ENCODE measurements at places on chromosomes 4 and X.
A peak's percentile ranks its signal among the peaks of the same experiment; 100 is the strongest.

DNA sequence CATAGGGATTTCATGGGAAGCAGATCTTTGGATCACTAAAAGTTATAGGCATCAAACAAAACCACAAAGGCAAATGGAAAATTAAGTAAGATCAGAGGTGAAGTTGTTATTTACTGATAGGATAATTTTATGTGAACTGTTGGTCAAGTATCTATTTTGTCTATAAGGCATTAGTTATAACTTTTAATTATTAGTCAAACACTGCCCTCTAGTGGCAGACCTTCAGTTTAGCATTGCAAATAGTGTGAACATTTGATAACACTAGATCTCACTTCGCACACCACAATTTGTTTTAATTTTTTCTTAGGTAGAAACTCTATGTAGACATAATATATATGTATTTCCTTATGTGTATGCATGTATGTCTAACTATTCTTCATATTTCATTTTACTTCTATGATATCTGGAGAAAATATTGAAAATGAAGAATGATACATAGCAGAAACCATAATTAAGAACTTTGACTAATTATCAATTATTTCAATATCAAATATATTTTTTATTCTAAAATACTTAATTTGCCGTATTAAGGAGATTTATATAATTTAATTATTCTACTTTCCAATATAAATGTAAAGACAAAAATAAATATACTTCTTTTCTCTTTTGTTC, 214.5 kb upstream of the TACR3 start:
- DNase-seq = peak; percentile 16

- DNase-seq = no peak
Measured at GRCh38 chr4:130563889-130564418, 1468.0 kb downstream of the C4orf33 start.

DNA sequence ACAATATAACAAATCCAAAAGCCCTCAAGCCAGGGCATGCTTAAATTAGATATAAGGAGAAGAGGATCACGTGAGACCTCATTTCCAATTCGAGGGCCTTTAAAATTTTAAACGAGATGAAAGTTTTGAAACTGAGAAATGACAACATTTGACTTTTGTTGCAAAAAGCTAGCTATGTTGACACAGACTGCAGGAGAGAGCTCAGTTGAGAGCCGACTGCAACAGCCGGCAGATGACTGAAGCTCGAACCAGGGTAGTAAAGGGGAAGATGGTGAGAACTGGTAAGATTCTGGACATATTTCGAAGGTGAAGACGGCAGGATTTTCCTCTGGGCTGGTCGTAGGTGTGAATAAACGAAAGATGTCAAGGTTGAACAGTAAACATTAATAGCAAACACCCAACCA, 773 bp downstream of the PRMT9 start:
- peak; percentile 17 for DNase-seq

GRCh38 chr4:139242511-139243051, 37.4 kb downstream of the MGARP start:
- DNase-seq = peak; percentile 85

DNA sequence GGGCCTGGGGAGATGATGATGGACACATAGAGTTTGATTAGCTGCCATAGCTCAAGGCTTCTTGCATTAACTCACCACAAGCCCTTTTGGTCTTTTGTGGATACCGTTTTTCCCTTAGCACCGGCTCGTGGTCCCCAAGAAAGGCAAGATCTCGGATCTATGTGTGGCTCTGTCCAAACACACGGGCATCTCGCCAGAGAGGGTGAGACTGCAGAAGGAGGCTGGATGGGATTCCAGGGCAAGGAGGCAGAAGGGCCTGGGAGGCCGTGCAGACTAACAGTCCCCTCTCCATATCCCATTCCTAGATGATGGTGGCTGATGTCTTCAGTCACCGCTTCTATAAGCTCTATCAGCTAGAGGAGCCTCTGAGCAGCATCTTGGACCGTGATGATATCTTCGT, 9.5 kb downstream of the USP11 start:
- no peak for DNase-seq

DNA sequence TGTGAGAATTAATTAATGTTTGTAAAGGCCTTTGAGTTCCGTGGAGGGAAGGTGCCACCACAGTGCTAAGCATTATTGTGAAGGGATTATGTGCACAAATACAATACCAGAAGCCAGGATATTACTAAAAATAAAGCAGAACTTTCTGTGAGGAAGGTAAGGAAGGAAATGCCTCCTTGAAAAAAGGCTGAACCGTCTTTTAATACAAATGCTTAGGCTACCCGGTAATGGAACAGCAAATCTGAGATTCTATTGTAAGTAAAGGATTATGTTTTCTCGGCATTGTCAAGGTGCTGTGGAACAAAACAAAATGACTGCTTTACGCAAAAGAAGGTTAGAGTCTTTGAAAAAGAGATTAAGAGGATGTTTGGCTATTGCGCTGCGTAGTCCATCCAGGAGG, 57.9 kb upstream of the SPRY1 start:
- no peak for DNase-seq

- DNase-seq = no peak
Measured at GRCh38 chrX:16136080-16136479, 12.7 kb downstream of the GRPR start.

DNA sequence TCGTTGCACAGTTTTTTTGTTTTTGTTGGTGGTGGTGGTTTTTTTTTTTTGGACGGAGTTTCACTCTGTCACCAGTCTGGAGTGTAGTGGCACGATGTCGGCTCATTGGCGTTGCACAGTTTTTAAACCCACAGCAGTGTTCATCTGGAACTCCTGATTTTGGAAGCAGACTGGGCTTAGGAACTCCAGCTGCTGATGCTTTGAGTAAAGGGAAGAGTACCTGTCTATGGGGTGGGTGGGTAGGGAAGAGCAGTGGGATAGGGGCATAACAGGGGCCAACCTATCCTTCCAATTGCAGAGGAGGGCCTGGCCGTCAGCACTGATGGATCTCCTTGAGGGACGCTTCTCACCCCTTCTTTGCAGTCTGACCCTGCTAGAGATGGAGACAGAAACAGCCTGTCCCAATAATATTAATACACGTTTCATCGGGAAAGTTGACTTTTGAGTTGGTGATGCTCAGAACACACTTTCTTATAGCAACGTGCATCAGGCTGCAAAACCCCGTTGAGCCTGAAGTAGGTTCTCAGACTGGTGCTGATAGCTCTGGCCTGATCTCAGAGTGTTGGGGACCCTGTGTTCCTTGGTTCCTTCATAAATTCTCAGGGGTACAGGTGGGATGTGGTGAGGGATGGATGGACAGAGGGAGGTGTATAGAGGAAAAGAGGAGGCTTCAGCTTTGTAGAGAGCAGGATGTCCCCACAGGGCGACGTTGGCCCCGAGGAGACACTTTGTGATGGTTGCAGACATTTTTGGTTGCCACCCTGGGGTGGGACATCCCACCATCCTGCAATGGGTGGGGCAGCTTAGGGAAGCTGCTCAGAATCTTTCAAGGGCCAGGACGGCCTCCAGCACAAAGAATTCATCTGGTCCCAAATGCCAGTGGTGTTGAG, 2.3 kb downstream of the CD99 start:
- DNase-seq = no peak

- DNase-seq = peak; percentile 46
Measured at GRCh38 chrX:119512146-119512800, 44.0 kb downstream of the SLC25A5 start.
